ENCODE measurements at places on chromosomes 1 and 21.

- no peak for DNase-seq
Observed at GRCh38 chr21:36433059-36433709, 46.7 kb downstream of the CLDN14 start.

- DNase-seq: no peak
Observed at GRCh38 chr1:208917281-208917680, 666.2 kb upstream of the CAMK1G start.

GRCh38 chr1:26585471-26585870 is 55.9 kb downstream of the RPS6KA1 start:
- no peak for DNase-seq

DNA sequence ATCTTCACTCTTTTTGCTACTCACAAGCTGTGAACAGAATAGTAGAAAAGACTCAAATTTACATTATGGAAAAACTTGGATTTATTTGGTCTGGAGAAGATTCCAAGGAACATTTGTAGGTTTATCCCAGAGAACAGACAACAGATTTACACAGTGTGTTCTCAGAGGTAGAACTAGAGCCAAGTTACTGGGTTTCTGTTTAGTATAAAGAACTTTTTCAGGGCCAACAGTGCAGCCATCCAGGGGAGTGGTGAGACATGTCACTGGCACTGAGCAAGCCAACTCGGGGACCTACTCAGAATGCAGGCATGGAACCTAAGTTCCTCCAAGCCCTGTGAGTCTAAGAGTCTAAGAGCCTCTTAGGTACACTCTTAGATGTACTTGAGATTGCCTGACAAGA is 142.6 kb downstream of the OMA1 start:
- no peak for DNase-seq

- peak; percentile 88 for DNase-seq
Observed at GRCh38 chr1:234499119-234499942, 20.4 kb upstream of the TARBP1 start.

GRCh38 chr21:35426469-35426868 is 377.4 kb upstream of the RUNX1 start:
- DNase-seq: no peak

- no peak for DNase-seq
Observed at GRCh38 chr1:39104158-39105060, 78.3 kb downstream of the NDUFS5 start.

DNA sequence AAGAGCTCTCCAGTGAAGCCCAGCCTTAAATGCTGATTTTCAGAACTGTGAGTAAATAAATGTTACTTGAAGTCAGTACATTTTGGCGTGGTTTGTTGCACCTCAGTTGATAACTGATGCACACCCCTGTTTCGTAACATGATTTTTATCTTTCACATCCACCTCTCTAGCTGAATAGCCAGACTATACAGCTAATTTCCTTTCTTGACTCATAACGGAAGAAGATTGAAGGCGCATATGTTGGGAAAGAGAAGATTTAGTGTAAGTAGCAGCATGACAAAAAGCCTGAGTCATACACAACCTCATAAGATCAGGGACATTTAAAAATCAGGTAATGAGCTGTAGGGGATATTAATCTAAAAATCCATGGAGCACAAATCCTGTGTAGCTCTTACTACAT is 716.2 kb upstream of the ZP4 start:
- no peak for DNase-seq

- DNase-seq: peak; percentile 55
Observed at GRCh38 chr1:89790592-89790991, 30.2 kb upstream of the LRRC8D start.

GRCh38 chr1:232123775-232124659 is 497.4 kb downstream of the DISC1 start:
- peak; percentile 33 for DNase-seq

DNA sequence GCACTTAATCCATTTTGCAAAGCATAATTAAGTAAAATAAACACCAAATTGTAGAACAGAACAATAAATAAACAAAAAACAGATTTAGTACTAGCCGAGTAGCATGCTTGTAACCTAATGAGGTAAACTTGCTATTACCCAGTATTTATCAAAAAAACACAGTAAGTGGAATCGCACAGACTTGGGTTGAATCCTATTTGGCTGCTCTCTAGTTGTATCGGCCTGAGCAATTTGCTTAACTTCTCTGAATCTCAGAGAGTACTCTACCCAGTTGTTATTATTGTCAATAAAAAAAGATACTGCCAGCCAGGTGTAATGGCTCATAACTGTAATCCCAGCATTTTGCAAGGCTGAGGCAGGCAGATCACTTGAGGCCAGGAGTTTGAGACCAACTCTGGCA is 664.3 kb downstream of the ADGRL2 start:
- DNase-seq: no peak

GRCh38 chr1:197944485-197944884 is 27.3 kb downstream of the LHX9 start:
- DNase-seq: no peak

- peak; percentile 25 for DNase-seq
Observed at GRCh38 chr1:244863491-244864252, 671 bp downstream of the HNRNPU start.

- no peak for DNase-seq
Observed at GRCh38 chr1:20493309-20493708, 7.3 kb upstream of the CAMK2N1 start.

GRCh38 chr1:246978785-246979184 is 29.1 kb downstream of the ZNF695 start:
- no peak for DNase-seq

- DNase-seq: no peak
Observed at GRCh38 chr21:41510500-41510899, 2.5 kb upstream of the TMPRSS2 start.

DNA sequence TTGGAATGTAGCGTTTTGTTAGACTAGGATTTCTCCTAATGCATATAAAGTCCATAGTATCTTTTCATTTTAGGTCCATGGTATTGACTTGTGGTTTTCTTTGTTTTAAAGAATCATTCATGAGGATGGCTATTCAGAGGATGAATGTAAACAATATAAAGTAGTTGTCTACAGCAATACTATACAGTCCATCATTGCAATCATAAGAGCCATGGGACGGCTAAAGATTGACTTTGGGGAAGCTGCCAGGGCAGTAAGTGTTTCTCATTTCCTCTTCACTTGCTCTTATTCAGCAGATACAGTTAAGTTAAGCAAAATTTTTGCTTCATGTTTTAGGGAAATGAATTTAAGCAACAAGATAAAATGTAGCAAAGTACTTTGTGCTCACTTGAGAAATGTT is 25.4 kb downstream of the GNAI3 start:
- no peak for DNase-seq

GRCh38 chr21:31162827-31163226 is 124.6 kb upstream of the KRTAP19-8 start:
- no peak for DNase-seq

DNA sequence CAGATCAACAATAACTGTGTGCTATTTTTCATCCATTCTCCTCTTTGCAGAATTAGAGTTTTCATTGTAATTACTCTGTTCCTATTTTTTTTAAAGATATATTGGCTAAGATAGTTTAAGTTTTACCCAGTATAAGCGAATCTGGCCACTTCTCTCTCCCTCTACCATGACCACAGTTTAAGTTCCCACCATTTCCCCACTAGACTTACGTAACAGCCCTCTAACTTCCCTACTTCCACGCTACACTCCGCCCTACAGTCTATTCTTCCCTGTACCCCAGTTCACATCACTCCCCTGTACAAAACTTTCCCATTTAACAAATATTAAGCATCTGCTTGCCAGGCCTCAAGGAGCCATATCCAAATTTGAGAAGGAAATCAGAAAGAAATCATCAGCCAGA is 16.5 kb downstream of the CTSK start:
- no peak for DNase-seq
